ENCODE measurements at places on chromosomes 11 and 22.

DNA sequence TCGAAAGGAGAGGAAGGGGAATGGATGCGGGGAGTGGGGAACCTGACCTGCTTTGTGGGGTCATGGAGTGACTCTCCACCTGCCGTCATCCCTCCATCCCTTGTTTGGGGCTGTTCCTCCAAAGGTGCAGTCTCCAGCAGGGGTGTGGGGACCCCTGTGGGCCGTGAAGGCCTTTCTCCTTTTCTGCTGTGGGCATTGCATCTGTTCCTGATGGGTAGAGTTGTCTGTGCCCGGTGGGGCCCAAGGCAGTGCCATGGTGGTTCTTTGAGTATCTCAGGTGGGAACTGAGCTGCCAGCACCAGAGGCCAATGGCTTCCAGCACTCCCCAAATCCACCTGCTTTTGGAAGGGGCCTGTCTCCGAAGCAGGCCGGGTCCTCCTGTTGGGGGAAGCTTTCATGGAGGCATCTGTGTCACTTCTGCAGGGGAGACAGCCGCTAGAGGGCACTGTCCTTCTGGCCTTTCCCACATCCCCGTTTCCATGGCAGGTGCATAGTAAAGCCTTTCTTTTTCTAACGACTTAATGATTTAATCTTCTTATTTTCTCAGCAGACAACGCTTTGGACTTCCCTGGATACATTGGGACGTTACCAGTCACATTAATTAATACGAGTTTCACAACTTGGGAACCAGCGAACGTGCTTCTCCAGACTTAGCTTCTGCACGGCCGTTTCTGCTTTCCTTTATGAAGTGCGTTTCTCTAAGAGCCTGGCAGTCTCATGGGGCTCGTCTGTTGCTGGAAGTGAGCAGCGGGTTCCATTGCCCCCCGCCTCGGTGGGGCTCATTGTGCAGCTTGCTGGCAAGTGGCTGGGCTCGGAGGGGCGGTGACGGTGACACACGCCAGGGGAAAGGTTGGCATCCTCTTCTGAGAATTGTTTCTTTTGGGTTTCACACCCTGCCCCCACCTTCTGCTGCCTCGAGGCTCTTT, 57.1 kb downstream of the PARVB start:
- DNase-seq = peak; percentile 59

- no peak for DNase-seq
Observed at GRCh38 chr11:36123336-36124101, 165.7 kb downstream of the COMMD9 start.

DNA sequence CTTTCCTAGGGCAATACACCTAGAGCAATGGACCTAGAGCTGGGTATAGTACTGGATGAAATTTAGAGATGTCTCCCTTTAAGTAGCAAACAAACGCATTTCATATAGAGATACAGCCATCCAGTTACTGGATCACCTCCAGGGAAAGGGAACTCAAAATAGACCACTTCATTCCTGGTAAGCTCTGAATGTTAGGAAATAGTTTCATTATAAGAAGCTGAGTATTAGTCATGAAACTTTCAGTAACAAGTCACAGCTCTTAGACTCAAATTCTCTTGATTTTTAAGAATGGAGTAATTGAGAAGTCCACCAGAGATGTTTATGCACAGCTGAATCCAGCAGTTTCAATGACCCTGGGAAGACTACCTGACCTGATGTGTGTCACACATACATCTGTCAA, 221.9 kb downstream of the FAM76B start:
- DNase-seq = no peak

GRCh38 chr11:116535994-116536393, 236.8 kb downstream of the BUD13 start:
- DNase-seq = no peak

DNA sequence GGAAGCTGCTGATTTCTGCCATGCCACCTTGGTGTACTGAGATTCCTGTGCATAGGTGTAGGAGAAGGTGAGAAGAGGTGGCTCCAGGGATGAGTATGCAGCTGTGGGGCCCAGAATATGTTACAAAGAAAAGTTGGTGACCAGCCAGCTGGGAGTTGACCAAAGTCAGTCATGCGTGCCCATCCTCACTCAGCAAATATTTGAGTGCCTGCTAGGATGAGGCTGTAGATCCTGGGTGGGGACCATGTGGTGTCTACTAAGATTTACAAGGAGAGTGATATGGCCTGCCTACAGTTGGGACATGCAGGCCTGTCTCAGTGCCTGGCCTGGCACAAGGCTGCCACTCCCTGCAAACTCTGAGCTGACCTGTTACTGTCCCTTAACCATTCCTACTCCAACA, 19.4 kb downstream of the RNF185 start:
- DNase-seq = peak; percentile 63

DNA sequence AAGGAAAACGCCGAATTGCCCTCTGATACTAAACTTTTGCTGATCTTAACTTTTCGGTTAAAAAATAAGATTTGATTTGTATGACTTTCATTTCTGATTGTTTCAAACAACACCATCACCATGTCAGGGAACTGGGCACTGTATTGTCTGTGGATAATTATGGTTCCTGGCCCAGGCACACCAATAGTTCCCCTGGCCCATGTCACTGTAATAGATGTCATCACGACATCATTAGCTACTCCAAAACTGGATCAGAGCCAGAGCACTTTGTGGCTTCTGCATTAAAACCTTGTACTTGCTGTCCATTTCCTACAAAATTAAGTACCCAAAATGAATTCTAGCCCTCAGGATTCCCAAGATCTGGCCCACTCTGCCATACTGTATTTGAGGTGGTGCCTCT, 119.5 kb upstream of the NARS2 start:
- DNase-seq = no peak

- DNase-seq = peak; percentile 72
Observed at GRCh38 chr11:65150509-65151299, 16.4 kb upstream of the SYVN1 start.

- no peak for DNase-seq
Observed at GRCh38 chr11:130043575-130043974, 26.1 kb upstream of the APLP2 start.

GRCh38 chr11:120890609-120891320, 133.1 kb upstream of the TBCEL start:
- DNase-seq = no peak

- DNase-seq = peak; percentile 80
Observed at GRCh38 chr11:57277845-57278720, 41.0 kb upstream of the APLNR start.

- no peak for DNase-seq
Observed at GRCh38 chr11:2209370-2209801, 37.8 kb upstream of the TH start.

All from RWPE1 (cell line).